ENCODE measurements at places on chromosomes 1 and 21.

- no peak for DNase-seq
Observed at GRCh38 chr1:55420929-55421716, 206.0 kb upstream of the USP24 start.

GRCh38 chr1:192858456-192858855 lies 49.6 kb downstream of the RGS2 start:
- DNase-seq = no peak

DNA sequence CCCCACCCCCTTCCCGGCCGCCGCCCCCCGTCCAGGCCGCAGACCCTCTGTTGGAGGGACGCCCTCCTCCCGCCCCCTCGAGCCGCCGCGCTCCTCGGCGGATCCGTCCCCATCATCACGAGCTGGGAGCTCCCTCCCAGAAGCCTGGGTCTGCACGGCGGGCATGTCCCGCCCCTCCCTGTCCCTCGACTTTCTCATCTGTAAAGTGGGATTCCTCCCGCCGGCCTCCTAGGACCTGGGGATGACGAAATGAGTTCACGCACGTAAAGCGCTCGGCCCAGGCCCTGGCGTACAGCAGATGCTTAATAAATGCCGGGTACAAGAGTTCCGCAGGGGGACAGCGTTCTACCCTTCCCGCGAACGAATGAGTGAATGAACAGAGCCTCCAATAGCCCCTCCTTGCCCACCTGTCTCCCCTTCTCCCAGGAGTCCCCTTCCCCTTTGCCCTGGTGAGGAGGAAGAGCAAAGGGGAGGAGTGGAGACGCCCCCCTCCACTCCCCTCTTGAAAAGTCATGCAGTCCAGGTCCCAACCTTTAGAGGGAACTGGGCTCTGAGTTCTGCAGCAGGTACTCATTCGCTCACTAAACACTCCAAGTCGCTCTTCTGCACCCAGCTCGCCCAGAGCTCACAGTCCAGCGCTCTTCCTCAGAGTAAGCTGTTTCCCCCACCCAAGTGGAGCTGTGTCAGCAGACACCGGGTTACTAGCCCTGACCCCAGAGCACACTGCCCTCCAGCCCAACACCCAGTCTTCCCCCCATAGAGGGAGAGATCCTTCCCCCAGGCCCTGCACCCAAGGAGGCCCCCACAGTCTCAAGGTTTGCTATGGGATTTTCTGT lies 16.8 kb downstream of the RAP1GAP start:
- DNase-seq = no peak

- no peak for DNase-seq
Observed at GRCh38 chr1:14362331-14362730, 236.2 kb upstream of the KAZN start.

DNA sequence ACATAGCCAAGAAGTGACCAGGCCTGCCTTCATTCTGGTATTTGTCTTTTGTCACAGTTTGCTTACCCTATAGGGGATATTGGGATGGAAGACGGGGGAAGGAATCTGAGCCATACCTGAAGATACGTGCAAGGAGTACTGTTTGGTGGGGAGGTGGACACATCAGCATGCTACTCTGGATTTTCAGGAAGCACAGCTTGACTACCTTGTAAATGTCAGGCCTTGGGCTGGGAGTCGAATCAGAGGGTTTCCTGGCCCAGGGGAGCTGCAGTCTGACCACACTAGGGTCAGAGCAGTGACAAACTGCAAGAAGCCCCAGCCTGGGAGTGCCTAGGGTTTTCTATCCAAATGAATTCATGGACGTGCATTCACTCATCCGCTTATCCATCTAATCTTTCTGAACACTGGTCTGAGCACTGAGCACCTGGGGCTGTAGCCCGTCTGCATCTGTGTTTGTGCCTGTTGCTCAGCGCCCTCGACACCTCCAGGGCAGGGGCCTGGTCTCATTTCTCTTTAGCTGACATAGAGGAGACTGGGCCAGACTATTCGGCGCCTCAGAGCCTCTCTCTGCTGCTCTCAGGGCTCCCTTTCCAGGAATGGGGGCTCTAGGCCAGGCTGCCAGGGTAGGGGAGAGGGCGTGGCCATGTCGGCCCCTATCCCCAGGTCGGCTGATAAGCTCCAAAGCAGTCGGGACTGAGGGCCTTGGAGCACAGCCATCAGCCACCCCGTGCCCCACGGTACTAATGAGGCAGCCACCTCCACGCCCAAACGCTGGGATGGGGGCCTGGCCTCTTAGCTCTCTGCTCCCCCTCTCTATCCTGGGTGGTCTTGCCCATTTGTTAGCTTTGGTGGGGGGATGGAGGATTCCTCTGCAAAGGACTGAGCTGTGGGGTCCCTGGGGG lies 47.0 kb upstream of the SLC2A1 start:
- DNase-seq = no peak

GRCh38 chr1:193540511-193540910 lies 354.1 kb upstream of the B3GALT2 start:
- no peak for DNase-seq

- no peak for DNase-seq
Observed at GRCh38 chr21:16117851-16118590, 388.2 kb downstream of the USP25 start.
